ENCODE measurements at places on chromosomes 3 and 15.

- DNase-seq: no peak
Measured at GRCh38 chr3:174340624-174341587, 518.2 kb upstream of the NAALADL2 start.

- DNase-seq: no peak
Measured at GRCh38 chr15:31374489-31374888, 47.9 kb downstream of the KLF13 start.

DNA sequence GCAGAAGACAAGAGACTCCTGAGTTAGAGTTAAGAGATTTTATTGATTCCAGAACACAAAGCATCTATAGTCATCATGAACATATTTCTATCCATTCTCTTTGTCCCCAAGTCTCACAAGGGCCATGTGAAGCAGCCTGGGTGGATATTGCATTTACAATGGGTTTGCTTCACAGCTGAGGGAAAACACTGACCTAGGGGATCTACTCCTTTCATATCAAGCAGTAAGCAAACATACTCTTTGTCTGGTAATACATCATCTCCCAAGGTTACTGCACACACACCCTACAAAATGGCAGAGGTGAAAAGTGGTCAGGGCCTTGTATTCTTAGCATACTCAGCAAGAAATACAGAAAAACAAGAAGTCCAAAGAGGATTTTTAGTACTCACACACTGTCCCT lies 267.7 kb upstream of the BCHE start:
- no peak for DNase-seq

DNA sequence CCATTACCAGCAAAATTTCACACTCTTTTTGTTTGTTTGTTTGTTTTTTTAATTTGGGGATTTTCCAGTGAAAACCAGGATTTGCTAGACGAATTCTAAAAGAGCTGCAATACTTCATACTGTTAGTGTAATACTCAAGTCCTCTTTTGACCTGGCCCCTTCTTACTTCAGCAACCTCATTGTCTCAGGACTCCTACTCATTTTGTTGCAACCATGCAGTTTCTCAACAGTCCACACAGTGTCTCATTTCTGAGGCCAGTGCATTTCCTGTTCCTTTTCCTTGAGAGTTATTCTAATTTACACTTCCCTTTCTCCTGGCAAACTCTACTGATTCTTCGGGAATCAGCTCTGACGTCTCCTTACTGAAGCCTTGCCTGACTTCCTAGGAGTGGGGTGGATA lies 35.6 kb downstream of the NSUN3 start:
- no peak for DNase-seq

DNA sequence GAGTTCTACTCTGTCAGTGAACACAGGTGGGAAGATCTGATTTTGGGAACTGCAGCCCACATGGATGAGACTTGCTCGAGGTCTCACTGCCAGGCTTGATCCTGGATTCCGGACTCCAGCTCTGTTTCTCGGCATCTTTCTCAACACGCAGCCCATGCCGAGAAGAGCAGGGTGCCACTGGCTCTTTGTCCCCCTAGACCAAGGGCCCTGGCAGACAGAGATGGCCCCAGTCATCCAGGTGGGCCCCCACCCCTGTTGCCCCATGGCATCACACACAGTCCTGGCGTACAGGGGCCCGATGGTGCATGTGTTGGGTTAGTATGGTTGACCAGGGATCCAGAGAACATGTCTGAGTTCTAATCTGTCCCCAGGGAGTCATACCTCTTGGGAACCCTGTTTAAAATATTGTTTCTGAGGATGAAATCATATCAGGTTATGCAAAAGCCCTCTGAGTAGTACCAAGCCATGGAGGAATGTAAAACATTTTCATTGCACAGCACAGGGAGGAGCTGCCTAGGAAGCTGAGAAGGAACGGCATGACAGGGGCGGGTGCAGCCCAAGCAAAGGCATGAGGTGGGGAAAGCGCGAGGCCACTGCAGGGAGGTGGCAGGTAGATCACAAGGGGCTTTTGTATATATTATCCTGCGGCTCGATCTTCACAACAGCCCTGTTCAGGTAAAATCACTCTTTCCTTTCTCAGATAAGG lies 320.6 kb downstream of the UACA start:
- DNase-seq: no peak

Data from tibial artery (tissue), 4 donors.